Naive thymus-derived CD8-positive, alpha-beta T cell (primary cell): ENCODE measurements at places on chromosomes 11 and 22.

DNA sequence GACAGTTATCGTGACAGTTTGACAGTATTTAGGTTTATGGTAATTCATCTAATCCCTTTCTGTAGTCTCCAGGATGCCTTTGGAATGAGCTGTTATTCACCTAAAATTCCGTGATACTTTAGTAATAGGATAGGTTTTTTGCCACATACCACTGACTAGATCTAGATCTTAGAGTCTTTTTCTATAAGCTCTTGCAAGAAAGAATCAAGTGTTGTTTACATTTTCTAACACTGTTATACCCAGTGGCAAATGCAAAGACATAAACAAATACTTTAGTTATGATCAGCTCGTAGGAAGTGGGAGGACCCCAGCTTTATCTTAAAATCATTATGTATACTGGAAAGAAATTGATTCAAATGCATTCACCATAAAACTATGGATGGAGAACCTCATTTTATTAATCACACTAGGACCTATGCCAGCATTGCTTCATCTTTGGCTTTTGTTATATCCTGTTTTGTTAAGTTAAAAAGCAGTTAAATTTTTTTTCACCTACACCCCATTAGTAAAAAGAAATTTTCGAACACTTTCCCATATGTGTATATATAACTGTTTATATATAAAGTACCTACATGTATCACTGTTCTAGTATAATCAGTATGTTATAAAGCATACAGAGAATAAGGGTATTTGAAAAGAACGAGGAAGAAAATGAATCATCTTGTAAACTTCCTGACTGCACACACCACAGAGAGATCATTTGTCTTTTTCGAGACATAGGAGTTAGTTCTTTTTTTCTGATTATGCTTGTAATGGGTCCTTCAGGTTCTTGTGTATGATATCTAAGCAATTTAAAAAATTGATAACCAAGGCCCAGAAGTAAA is 60.9 kb downstream of the PDHX start:
- DNase-seq: no peak

GRCh38 chr11:79925570-79925969 is 484.7 kb upstream of the TENM4 start:
- no peak for DNase-seq

DNA sequence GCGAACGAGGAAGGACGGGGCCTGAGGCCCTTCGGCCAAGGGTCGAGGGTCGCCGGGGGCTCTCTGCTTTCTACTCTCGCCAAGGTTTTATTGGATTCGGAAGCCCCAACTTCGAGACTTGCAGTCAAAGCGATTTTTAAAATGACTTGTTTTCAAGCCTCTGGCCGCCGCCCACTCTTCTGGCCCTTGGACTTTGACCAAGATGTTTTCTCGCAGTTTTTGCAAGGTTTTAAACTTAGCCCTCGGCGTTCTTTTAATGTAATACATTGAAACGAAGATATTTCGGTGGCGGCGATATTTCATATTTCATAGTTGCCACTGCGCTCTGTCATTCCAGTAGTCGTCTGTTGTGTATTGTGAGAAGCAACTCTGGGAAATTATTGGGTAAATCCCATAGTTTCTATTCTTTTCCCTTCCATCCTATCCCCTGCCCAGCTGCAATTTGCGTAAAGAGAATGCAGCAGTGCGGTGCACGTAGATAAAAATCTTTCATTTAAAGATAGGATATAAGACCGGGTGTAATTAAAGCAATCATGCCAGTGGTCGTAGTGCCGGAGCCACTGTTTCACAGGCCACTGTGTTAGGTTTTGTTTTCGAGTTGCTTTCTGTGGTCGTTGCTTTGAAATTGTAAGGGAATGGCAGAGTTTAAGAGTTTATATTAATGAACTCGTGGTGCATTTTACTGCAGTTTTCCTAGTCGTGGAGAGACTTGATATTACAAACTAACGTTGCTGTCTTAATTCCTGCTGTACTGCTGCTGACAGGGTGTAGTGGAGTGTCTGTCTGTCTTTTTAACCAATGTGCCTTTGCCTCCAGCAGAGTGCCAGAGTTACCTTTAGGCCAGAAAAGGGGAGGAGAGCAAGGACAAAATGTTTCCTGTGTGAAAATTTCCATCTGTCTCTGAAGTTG is 702 bp downstream of the BIRC2 start:
- peak; percentile 37 for DNase-seq

DNA sequence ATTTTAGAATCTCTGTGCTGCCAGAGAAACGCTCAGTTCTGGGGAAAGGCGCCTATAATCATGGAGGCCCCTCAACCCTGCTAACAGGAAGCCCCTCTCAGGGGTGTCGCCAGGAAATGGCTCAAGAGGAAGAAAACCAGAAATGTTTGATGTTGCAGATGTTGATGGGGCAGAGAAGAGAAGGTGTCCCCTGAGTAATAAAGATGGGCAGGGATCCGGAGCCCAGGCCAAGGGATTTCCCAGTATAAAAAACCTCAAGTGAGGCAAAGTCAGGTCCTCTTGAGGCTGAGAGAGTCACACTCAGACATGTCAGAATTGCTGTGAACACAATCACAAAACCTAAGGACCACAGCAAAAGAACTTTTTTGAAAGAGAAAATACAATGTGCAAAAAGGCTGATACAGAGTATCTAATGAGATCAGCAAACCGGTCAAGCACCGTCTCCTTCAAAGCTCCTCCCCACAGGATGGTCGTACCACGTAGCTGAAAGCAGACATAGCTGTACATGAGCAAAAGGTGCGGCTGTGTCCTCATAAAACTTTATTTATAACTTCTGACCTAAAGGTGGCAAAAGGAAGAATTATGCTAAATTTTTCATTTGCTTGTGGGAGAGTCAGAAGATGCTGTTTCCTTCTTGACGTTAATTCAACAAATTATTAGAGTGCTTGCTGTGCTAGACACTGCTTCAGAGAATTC is 12.2 kb downstream of the MOV10L1 start:
- DNase-seq: no peak

- no peak for DNase-seq
Measured at GRCh38 chr11:99098751-99099150, 78.0 kb downstream of the CNTN5 start.

DNA sequence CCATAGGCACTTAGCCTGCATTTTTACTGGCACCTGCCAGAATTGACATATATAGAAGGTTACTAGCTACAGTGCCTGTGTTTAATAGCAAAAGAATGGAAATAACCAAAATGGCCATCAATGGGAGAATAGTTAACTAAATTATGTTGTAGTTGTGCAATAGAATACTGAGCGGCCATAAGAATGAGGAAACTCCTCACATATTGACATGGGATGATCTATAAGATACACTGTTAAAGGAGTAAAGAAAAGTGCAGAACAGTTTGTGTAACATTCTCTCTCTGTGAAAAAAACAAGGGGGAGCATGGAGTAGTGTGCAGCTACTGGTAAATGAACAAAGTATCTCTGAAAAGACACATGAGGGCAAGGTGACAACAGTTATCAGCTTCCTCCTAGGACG is 21.5 kb downstream of the ARAP1 start:
- DNase-seq: no peak

DNA sequence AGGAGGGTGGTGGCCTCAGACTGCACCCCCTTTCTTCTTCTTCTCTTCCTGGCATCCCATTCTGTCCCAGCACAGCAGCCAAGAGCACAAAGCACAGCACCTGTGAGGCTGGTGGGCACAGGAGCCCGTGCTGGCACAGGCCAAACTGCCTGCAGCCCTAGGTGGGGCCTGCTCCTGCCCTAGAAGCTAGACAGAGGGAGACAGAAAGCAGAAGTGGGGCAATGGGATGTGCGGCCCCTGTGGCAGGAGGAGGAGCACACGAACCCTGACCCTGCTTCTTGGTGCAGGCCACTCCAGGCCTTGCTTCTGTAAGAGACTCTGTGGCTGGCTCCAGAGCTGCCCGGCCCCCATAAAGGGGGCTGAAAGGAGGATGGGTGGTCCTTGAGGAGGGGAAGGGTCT is 3.9 kb upstream of the PTS start:
- DNase-seq: no peak

- no peak for DNase-seq
Measured at GRCh38 chr11:14448240-14448639, 51.4 kb downstream of the COPB1 start.

DNA sequence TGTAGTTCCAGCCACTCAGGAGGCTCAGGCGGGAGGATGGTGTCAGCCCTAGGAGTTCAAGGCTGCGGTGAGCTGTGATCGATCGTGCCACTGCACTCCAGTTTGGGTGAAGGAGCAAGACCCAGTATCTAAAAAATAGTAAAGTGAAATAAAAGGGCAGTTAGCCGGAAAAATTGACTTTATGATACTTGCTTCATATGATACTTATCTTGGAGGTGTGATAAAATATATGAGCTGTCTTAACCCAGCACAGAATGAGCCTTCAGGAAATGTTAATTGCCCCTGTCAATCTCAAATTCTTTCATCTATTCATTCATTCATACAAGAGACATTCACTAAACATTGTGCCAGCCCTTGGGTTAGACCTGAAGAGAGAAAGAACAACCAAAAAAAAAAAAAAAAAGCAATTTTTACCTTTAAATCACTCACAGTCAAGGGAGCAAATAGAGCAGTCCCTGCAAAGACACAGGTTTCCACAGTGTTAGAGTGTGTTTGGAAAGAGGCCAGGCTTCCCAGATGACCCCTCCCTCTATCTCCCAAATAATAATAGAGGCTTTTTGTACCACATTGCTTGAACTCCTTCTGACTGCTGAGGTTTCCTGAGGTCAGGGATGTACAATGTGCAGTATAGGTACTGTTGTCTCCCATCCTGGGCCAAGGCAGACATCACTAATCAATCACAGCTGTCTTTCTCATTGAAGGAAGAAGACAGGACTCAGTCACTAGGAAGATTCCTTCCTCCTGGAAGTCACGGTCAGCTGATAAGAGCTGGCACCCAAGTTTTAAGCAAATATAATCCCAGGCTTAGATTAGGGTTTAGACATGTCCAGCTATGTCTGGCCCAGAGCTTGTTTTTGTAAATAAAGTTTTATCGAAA is 454.6 kb downstream of the MIAT start:
- DNase-seq: no peak

DNA sequence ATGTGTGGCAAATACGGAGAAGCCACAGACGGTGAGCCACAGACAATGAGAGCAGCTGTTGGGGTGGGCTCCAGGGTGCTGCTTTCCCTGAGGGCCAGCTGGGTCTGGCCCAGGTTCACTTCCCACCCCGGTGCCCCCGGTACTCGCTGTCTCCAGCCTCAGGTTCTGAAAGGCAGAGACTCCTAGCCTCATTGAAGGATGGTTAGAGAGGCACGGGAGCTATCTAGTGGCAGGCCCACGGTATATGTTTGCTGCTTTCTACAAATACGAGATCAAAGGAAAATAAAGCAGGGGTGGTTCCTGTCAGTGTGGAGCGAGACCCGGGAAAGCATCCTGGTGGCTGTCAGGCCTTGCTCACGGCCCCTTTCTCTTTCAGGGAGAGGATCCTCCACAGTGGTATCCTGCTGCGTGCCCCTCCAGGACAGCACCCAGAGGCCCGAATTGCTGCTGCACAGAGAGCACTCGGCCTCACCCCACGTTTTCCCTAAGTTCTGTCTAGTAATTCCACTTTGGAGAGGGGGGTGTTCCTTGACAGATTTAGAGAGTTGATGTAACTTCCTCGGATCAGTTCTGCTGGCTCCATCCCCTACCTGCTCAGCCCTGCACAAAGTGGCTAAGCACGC is 3.0 kb downstream of the TMEM80 start:
- DNase-seq: no peak

- DNase-seq: no peak
Measured at GRCh38 chr11:91869686-91870085, 354.9 kb upstream of the FAT3 start.

GRCh38 chr11:85118151-85118550 is 509.0 kb downstream of the DLG2 start:
- no peak for DNase-seq

DNA sequence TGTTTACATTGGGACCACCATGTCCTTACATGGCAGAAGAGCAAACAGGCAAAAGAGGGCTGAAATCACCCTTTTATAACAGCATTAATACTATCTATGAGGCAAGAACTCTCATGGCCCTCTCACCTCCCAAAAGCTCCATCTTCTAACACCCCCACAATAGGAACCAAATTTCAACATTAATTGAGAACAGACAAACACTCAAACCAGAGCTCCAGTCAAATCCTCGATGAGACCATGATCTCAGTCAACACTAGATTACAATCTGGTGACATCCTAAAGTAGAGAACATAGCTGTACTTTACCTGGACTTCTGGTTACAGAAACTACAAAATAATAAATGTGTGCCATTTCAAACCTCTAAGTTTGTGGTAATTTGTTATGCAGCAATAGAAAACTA is 25.1 kb downstream of the OR2AG2 start:
- DNase-seq: no peak

DNA sequence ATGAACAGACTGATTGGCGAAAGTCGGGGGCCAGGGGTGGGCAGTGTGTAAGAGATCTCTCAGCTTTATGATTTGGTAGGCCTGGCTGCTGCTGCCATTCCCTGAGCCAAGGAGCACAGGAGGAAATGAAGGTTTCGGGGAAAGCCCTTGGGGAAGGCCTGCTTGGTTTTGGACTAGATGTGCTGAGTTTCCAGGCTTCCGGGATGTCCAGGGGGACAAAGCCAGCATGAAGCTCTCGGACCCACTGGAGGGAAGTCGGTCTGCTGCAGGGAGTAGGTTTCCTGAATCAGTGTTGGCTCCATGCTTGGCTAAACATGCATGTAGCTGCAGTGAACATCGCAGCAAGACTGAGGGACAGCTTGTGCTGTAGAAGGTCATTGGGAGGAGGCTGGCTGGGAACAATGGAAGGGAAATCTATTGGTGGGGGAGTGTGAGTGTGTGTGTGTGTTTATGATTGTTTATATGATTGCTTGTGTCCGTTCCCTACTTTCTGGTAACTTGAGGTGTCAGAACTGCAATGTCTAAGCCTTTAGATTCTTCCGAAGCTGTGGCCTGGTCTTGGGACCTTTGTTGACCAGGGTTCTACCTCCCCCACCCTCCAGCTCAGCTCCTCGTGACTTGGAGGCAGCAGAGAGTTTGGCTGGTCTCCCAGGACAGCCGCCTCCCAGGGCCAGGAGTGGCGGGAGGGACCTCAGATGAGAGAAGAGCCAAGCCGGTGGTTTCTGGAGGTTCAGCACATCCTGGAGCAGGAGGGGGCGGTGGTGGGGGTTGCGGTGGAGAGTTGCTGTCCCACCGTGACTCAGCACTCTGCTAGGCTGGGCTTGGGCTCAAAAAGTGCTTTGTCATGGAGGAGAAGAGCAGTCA is 4.0 kb upstream of the FTH1 start:
- peak; percentile 27 for DNase-seq

DNA sequence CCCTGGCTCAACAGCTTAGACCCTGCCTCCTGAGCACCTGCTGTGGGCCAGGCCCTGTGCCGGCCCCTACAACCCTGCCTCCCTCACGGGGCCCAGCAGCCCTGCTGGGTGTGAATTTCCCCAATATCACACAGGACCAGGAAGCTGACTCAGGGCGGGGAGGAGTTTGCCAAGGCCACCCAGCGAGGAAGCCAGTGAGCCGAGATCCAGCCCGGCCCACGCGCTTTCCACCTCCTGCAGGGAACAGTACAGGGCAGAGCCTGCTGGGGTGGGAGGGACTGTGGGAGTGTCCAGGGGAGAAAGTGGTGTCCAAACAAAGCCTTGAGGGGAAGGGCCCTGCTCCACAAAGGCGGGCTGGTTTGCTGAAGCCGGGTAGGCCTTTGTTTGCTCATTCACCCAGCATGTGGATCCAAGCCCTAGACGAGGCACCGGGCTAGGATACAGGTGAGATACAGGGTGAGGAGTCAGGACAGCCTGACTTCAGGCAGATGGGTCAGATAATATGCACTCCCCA is 26.8 kb downstream of the RPL3 start:
- no peak for DNase-seq
